ENCODE measurements at places on chromosomes 6 and 20. TPM values are rescaled to one million over a fixed set of nuclear protein-coding genes. Genes with fewer than 3 reads are reported as not detected.

PRDM13 gene
- total RNA-seq = not detected

GLP1R gene
- not detected for total RNA-seq

PROKR2 gene
- not detected for total RNA-seq

CST5 gene
- total RNA-seq = not detected

PAX1 gene
- 0.34 TPM for total RNA-seq

PRR18 gene
- not detected for total RNA-seq

BPIFA2 gene
- total RNA-seq = not detected

SMPDL3A gene
- total RNA-seq = 27.6 TPM

DNA sequence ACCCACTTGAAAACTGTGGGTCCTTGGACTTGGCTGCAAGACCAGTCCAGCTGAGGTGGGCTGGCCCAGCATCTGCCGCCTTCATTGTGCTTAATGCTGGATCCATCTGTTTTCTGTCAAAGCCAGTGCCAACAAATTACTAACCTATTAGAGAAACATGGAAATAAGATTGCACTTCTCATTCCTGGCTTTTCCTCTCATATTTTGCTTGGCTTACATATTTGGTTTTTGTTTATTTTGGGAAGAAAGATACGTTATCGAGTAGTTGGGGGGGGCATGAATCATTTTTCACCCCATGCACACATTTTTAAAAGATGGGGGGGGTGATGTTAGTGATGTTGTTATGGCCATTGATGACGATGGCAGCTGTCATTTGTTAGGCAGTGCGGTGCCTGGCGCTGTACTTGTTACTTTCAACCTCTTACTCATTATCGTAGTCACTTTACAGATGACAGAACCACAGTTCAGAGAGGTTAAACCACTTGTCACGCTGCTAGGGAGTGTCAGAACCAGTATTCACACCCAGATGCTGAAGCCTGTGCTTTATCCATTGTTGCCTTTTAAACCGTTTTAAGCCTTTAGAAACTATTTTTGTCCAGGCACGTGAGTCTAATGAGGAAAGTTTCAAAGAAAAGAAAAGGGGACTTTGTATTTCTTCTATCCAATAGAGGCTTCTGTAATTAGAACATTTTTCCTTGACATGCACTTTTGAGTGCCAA lies 180.0 kb downstream of the TMEM242 start:
- no peaks in the 10 kb centered on the region for H3K27me3 ChIP-seq
- H3K27ac ChIP-seq = peak overlapping the region; percentile 23
- no peak for DNase-seq
- H3K4me1 ChIP-seq = peaks cover 21% of the 10 kb centered on the region

DNA sequence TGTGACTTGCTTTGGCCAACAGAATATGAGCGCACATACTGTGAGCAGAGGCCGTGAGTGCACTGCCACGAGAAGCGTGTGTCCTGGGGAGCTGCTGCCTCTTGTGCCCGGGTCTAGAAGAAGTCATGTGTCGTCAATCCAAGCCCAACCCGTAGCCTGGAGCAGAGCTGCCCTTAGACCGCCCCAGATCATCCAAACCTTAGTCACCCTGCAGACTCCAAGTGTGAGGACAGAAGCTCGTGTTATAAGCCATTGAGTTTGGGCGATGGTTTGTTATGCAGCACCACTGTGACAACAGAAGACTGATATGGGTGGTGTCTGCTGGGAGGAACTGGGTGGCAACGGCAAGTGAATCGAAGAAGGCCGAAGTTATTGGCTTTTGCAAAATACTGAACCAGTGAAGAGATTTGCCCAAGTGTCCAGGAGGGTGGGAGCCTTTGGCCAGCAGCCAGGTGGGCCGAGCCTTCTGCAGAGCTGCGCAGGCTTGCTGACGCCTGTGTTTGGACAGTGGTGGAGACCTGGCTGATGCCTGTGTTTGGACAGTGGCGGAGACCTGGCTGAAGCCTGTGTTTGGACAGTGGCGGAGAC lies 101.3 kb upstream of the SULF2 start:
- H3K27me3 ChIP-seq = no peaks in the 10 kb centered on the region
- H3K4me3 ChIP-seq = no peak overlapping the region
- H3K36me3 ChIP-seq = no peaks in the 10 kb centered on the region
- no peaks in the 10 kb centered on the region for H3K4me1 ChIP-seq

- H3K27ac ChIP-seq = no peak overlapping the region
- no peak overlapping the region for H3K4me3 ChIP-seq
- DNase-seq = no peak
Measured at GRCh38 chr6:108180776-108181175, 15.0 kb downstream of the NR2E1 start.

DNA sequence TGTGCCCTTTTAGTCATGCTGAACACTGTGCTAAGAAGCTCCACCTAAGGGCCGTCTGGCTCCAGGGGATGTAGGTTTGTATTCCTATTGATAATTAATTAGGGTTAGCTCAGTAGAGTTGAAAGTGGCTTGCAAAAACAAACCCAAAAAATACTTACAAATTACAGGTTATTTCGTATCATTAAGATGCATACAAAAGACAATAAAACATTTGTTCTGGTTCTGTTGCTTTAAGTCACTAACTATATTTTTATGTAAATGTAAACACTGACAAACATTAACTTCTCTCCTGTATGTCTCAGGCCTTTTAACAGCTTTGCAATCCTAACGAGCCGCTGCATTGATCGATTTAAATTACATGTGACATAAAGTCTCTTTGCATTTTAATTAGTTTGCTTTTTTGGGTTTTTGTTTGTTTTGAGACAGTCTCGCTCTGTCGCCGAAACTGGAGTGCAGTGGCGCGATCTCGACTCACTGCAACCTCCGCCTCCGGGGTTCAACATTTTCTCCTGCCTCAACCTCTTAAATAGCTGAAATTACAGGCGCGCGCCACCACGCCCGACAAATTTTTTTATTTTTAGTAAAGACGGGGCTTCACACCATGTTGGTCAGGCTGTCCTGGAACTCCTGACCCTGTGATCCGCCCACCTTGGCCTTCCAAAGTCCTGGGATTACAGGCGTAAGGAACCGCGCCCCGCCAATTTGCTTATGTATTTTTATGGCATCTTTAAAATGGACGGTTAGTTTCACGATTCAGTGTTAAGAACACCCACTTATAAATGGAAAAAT lies 110.9 kb downstream of the HFE start:
- peak overlapping the region; percentile 67 for H3K4me3 ChIP-seq
- DNase-seq = no peak
- no peaks in the 10 kb centered on the region for H3K36me3 ChIP-seq
- H3K4me1 ChIP-seq = peaks cover 8% of the 10 kb centered on the region

- H3K27ac ChIP-seq = no peak overlapping the region
- DNase-seq = no peak
- H3K36me3 ChIP-seq = no peaks in the 10 kb centered on the region
Measured at GRCh38 chr20:10916312-10916711, 242.5 kb upstream of the JAG1 start.

GRCh38 chr6:129104131-129104530 lies 221.2 kb downstream of the LAMA2 start:
- H3K4me1 ChIP-seq = no peaks in the 10 kb centered on the region
- no peaks in the 10 kb centered on the region for H3K36me3 ChIP-seq
- no peak overlapping the region for H3K4me3 ChIP-seq
- H3K27ac ChIP-seq = no peak overlapping the region

DNA sequence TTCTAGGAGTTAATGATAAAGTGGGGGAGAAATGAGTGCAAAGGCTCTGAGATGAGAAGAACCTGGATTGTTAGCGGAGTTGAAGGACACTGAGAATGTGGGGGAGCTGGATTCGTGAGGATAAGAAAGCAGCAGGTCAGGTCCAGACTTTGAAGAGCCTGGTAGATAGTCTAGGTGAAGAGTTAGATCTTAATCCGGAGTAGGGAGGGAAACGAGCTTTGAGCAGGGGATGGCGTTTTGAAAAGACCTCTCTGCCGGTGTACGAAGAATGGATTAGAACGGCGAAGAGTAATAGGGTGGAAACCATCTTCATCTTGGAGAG lies 487 bp upstream of the PHF20 start:
- H3K27ac ChIP-seq = peak overlapping the region; percentile 96
- no peak for DNase-seq
- H3K4me1 ChIP-seq = peaks cover 53% of the 10 kb centered on the region
- no peaks in the 10 kb centered on the region for H3K36me3 ChIP-seq
- no peaks in the 10 kb centered on the region for H3K27me3 ChIP-seq

DNA sequence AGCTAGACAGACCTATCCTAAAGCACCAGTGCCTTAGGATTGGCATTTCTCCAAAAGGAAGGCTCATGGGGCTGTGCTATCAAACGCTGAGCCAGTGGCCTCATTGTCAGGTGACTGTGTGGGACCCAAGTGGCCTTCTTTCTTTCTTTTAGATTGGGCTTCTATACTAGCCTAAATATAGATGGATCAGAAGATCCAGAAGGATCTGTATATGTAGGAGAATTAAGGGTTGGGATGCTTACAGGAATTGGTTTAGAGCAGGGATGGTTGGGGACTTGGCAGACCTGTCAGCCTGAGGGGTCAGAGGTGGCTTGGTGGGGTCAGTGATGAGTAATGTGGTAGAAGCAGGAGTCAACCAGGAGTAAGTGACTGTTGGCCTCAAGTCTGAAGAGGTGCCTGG lies 14.8 kb downstream of the ABT1 start:
- DNase-seq = no peak
- no peak overlapping the region for H3K4me3 ChIP-seq
- H3K36me3 ChIP-seq = no peaks in the 10 kb centered on the region
- peaks cover 11% of the 10 kb centered on the region for H3K27me3 ChIP-seq

DNA sequence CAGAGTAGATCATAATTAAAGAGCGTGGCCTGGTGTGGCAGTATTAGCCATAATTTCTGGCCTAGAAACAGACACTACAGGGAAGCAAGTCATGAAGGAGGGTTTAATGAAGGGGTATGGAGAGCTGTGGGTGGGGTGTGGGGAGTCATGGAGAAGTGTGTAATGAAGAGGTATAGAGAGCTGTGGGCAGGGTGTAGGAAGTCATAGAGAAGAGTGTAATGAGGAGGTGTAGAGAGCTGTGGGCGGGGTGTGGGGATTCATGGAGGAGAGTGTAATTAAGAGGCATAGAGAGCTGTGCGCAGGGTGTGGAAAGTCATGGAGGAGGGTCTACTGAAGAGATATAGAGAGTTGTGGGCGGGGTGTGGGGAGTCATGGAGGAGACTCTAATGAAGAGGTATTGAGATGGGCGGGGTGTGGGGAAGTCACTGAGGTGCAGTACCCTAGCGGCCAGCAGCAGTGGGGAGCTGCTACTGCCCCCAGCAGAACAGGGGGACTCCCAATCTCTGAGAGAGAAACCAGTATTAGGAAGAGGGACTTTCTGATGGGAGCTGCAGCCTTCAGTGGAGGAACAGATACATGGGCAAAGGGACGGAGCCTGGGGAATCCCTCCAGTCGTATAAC lies 145.4 kb upstream of the FOXA2 start:
- no peaks in the 10 kb centered on the region for H3K4me1 ChIP-seq
- H3K27ac ChIP-seq = no peak overlapping the region
- peaks cover 3% of the 10 kb centered on the region for H3K27me3 ChIP-seq
- H3K36me3 ChIP-seq = no peaks in the 10 kb centered on the region
- H3K4me3 ChIP-seq = no peak overlapping the region

DNA sequence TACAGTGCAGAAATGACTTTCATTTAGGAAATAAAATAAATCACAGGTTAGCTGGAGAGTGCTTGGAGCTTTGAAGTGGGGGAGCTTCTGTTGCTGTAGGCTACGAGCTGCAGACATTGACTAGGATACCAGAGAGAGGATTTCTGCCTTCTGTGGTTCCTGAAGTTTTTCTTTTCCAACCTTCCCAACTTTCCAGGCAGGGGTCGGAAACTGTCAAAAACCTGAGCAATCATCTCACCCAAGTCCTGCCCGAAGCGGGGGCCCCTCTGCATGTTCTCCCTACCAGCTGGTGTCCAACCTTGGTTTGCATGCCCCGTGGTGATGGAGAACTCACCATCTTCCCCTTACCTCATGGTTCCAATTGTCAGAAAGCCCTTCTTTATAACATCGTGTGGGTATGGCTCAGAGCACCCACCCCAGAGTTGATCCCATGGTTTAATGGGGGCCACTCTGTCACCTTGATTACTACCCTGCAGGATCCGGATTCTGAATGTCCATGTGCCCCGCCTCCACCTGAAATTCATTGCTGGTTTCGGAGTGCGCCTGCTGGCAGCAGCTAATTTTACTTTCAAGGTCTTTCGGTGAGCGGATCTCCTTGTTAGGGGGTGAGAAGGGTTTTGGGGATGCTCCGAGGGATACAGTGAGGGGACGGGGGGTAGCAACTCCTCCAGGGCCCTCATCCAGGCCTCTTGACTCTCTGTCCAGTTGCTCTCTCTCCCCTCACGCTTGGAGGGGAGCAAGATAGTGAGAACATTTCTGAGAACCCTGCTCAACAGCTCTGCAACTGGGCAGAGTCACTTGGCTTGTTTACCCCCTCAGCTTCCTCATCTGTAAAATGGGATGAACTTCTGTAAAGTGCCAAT lies 5.1 kb downstream of the BPIFB2 start:
- peaks cover 2% of the 10 kb centered on the region for H3K27me3 ChIP-seq
- H3K4me1 ChIP-seq = no peaks in the 10 kb centered on the region
- H3K36me3 ChIP-seq = no peaks in the 10 kb centered on the region
- no peak overlapping the region for H3K27ac ChIP-seq
- no peak for DNase-seq
- H3K4me3 ChIP-seq = no peak overlapping the region

DNA sequence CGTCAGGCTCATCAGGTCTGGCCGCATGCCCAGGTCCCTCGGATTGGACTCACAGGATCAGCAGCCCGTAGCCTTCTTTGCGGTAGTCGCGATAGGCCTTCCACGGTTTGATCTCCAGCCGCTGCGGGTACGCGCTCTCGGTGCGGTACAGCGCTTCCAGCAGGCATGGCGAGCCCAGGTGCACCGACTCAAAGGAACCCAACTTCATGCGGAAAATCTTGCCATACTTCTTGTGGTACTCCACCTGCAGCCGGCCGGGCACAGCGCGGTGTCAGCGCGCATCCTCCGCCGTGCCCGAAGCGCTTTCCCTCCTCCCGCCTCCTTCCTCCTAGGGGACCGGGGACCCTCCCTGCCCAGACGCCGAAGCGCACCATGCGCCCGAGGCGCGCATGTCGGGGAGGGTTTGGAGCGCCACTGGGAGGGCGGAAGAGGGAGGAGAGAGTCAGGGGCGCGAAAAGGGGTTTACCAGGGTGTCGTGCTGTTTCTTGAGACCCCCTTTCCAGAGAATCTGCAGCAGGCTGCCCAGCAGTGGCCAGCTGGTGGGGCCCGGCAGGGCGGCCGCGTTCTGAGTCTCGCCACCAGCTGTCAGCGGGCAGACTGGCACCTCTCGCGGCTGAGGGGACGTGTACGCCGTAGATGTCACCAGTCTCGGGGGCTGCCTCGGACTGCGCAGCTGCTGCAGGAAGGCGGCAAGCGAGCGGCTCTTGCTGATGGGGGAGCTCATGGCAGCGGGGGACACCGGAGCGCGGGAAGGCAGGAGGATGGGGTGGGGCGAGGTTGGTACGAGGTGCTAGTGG lies 732 bp downstream of the CYP24A1 start:
- H3K4me3 ChIP-seq = peak overlapping the region; percentile 22
- H3K4me1 ChIP-seq = no peaks in the 10 kb centered on the region
- no peaks in the 10 kb centered on the region for H3K27me3 ChIP-seq
- no peak overlapping the region for H3K27ac ChIP-seq
- no peak for DNase-seq
- H3K36me3 ChIP-seq = no peaks in the 10 kb centered on the region

GRCh38 chr6:107308677-107309076 lies 150.7 kb downstream of the PDSS2 start:
- no peaks in the 10 kb centered on the region for H3K27me3 ChIP-seq
- no peak for DNase-seq
- no peaks in the 10 kb centered on the region for H3K4me1 ChIP-seq
- H3K27ac ChIP-seq = no peak overlapping the region
- no peak overlapping the region for H3K4me3 ChIP-seq
- no peaks in the 10 kb centered on the region for H3K36me3 ChIP-seq

- H3K4me1 ChIP-seq = no peaks in the 10 kb centered on the region
- H3K27ac ChIP-seq = no peak overlapping the region
- H3K27me3 ChIP-seq = peaks cover 34% of the 10 kb centered on the region
- H3K36me3 ChIP-seq = no peaks in the 10 kb centered on the region
- no peak for DNase-seq
Measured at GRCh38 chr20:63432577-63433325, 39.7 kb downstream of the KCNQ2 start.
